ENCODE measurements at places on chromosomes 11 and 22.

DNA sequence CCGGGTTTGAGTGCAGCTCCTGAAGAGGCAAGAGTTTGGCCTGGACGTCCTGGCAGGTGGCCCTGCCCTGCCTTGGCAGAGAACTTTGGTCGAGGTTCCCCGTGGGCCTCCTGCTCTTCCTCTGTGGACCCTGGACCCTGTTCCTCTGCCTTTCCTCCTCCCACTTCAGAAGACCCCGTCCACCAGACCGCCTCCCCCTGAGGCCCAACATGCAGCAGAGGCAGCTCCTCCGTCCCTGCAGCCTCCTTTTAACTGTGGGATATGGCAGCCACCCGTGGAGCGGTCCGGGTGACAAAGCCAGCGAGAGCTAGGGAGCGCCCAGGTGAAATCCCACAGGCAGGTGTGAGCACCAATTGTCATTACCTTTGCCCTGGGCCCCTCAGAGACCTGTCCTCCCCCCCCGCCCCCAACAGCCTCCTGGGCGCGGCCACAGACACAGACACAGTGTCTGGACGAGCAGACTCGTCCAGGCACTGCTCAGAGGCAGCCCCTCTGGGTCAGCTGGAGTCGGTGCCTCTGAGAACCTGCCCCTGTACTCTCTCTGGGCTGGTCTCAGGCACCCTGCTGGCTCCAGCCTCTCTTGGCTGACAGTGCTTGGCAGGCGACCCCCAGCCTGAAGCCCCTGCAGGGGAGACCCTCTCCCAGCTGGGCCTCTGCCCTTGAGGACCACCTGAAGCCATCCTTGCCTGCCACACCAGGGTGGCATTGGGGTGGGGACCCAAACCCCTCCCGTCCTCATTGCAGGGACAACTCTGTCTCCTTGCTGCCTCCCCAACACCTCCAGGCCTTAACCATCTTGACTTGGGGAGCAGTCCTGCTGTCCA lies 4.1 kb upstream of the PTDSS2 start:
- H3K36me3 ChIP-seq: peaks cover 2% of the 10 kb centered on the region
- peaks cover 8% of the 10 kb centered on the region for H3K27me3 ChIP-seq
- peaks cover 23% of the 10 kb centered on the region for H3K4me1 ChIP-seq
- DNase-seq: no peak
- no peak overlapping the region for H3K27ac ChIP-seq
- H3K4me3 ChIP-seq: no peak overlapping the region

- H3K4me1 ChIP-seq: no peaks in the 10 kb centered on the region
- DNase-seq: no peak
- peaks cover 9% of the 10 kb centered on the region for H3K27me3 ChIP-seq
- H3K27ac ChIP-seq: no peak overlapping the region
- no peak overlapping the region for H3K4me3 ChIP-seq
Measured at GRCh38 chr11:19519912-19520641, 192.6 kb upstream of the NAV2 start.

DNA sequence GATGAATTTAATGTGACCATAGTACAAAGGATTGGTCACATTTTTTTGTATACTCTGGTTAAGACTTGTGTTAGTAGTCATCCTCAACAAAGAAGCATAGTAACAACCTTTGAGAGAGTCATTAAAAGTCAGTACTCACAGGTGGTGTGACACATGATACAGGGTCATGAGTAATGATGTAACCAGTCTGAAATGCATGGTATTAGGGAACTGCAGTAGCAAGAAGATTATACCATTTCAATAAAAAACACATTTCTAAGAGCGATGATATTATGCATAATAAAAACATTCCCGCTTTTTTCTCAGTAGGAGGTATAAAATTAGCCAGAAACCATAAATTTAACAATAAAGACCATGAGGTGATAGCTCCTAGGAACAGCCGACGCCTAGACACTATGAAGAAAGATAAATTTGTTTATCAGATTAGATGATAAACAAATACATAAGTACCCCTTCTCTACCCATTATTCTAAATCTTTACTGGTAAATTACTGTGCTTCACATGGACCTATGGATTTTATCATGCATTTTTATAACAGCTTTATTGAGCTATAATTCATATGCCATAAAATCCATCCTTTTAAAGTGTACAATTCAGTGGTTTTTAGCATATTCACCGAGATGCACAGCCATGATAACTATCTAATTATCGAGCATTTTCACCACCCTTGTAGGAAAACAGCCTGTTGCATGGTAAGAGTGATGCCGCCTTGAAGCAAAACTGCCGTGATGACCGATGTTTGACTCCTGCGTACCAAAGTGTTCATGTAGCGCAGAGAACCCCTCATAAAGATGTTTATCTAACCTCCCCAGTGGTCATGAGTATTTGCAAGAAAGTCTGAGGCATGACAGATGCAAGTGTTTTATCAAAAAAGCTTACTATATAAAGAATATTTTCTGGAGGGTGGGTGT lies 41.8 kb downstream of the TMPRSS5 start:
- no peak for DNase-seq
- H3K36me3 ChIP-seq: no peaks in the 10 kb centered on the region
- H3K4me1 ChIP-seq: no peaks in the 10 kb centered on the region
- no peak overlapping the region for H3K27ac ChIP-seq
- peaks cover 22% of the 10 kb centered on the region for H3K27me3 ChIP-seq

DNA sequence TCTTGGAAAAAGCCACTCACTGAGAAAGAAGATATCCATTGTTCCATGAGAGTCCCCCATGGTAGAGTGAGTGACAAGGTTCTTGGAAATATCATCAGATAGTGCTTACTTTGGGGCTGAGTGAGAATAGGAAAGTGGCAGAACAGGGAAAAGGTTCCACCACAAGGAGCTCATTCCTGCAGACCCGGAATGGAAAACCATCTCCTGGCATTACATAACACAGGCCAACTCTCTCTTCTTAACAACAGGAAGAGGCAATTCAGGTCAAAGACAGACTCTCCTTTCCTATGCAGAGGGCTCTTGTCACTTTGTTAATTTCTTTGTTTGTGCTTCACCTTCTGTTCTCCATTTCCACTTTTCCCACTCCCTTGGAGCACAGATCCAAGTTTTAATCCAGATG lies 259.7 kb downstream of the KIRREL3 start:
- H3K27ac ChIP-seq: no peak overlapping the region
- peaks cover 3% of the 10 kb centered on the region for H3K27me3 ChIP-seq
- no peaks in the 10 kb centered on the region for H3K4me1 ChIP-seq
- no peak for DNase-seq

DNA sequence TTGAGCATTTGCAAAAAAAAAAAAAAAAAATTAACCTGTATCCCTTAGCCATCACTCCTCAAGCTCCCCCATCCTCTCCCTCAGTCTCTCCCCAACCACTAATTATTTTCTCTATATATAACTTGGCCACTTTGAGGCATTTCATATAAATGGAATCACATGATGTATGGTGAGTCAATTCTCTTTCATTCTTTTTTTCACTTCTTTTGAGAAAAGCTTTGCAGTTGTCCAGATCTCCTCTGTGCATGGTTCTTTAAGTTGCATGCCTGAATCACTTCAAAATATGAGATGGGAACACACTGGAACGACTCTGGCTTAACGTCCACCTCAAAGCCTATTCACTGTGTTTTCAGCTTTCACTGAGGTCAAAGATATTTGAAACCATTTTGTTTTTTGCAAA lies 40.7 kb downstream of the SHANK2 start:
- no peaks in the 10 kb centered on the region for H3K4me1 ChIP-seq
- no peaks in the 10 kb centered on the region for H3K36me3 ChIP-seq
- no peak overlapping the region for H3K27ac ChIP-seq
- no peak overlapping the region for H3K4me3 ChIP-seq
- no peak for DNase-seq
- no peaks in the 10 kb centered on the region for H3K27me3 ChIP-seq

DNA sequence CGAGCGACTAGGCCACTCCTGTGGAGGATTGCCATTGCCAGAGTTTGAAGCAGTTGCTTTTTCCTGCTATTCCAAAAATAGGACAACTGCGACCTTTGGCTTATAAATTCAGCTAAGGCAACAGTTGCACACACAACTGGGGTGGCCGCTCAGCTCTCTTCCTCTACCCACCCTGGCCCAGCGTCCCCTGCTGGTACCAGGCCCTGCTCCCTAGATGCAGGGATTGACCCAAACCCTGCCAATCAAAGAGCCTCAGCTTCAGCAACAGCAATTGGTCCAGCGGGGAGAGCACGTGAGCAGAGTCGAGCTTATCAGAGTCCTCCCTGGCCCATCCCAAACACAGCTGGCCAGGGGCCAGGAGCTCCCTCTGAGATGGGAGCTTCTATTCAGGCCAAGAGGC lies 22.0 kb upstream of the CABP2 start:
- no peaks in the 10 kb centered on the region for H3K27me3 ChIP-seq
- no peak overlapping the region for H3K4me3 ChIP-seq
- no peaks in the 10 kb centered on the region for H3K4me1 ChIP-seq

GRCh38 chr11:88152381-88152780 lies 22.9 kb downstream of the RAB38 start:
- no peaks in the 10 kb centered on the region for H3K4me1 ChIP-seq
- H3K27me3 ChIP-seq: no peaks in the 10 kb centered on the region
- H3K4me3 ChIP-seq: no peak overlapping the region
- H3K27ac ChIP-seq: no peak overlapping the region

- peaks cover 22% of the 10 kb centered on the region for H3K4me1 ChIP-seq
- no peak overlapping the region for H3K4me3 ChIP-seq
- no peak for DNase-seq
- no peak overlapping the region for H3K27ac ChIP-seq
- no peaks in the 10 kb centered on the region for H3K27me3 ChIP-seq
Measured at GRCh38 chr11:73322382-73323306, 14.6 kb downstream of the ARHGEF17 start.

DNA sequence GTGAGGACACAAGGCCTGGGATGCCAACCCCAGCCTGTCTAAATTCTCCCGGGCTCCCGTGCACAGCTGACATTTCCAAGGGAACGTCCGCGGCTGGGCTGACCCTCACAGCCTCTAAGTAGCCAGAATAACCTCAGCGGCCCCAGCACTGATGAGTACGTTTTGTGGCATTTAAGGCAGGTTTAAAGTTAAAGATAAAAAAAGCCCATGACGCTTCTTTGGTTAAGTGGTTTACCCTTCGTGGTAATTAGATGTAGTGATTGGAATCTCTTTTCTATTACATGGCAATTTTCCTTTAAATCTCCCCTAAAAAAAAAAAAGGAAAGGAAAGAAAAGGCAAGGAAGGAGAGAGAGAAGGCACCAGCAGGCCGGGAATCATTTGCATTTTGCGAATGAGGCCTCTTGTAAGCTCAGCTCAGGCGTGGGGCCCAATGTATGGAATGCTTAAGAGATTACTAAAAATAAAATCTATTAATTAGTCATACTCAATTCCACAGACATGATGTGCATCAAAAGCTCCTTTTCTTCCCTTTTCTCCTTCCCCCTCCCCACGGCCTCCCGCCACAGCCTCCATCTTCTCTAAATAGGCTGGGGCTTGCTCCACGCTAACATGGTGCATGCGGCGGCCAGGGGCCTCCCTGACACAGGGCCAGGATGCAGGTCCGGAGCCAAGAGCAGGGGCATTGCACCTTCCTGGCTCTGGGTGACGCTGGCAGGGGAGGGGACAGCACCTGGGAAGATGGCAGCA lies 44.1 kb downstream of the MACROD1 start:
- H3K27ac ChIP-seq: no peak overlapping the region
- H3K4me1 ChIP-seq: peaks cover 11% of the 10 kb centered on the region
- no peak overlapping the region for H3K4me3 ChIP-seq
- no peak for DNase-seq
- H3K36me3 ChIP-seq: no peaks in the 10 kb centered on the region

- no peaks in the 10 kb centered on the region for H3K27me3 ChIP-seq
- H3K27ac ChIP-seq: peak overlapping the region; percentile 45
- H3K36me3 ChIP-seq: peaks cover 44% of the 10 kb centered on the region
- peaks cover 2% of the 10 kb centered on the region for H3K4me1 ChIP-seq
Measured at GRCh38 chr22:19401483-19401882, 30.1 kb downstream of the HIRA start.

DNA sequence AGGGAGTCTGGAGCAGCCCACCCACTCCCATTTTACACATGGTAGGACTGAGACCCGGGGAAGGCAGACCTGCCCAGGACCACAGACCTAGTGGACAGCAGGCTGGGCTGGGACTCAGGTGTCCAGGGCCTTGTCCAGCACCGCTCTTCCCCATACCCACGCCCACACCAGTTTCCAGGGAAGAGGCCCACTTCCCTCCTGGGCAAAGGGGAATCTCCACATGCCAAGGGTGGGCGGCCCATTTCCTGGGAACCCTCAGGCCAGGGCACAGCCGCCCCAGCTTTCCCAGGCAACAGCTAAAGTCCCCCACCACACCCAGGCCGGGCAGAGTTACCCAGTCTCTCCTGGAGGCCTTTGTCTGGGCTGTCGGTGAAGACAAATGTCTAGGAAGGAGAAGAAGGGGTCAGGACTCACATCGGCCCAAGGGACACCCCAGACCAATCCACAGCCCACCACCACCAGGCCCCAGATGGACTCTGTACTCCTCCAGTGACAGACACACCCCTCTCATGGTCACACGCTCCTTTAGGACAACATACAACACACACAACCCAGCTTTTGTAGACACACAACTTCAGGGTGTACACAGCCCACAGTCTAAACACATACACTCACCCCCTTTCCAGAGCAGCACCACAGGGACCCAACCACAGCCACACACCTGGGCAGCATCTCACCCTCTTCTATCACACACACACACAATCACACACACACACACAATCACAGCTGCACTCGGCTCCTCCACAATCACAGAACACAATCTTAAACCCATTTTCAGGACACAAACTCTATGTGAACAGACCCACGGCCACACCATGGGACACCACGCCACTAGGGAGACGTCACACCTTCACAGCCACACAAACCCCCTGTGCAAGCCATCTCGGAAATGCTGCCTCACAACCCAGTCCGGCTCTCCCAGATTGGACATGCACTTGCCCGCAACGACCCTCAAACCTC lies 5.5 kb downstream of the MFNG start:
- H3K27me3 ChIP-seq: no peaks in the 10 kb centered on the region
- peaks cover 44% of the 10 kb centered on the region for H3K4me1 ChIP-seq
- DNase-seq: no peak

DNA sequence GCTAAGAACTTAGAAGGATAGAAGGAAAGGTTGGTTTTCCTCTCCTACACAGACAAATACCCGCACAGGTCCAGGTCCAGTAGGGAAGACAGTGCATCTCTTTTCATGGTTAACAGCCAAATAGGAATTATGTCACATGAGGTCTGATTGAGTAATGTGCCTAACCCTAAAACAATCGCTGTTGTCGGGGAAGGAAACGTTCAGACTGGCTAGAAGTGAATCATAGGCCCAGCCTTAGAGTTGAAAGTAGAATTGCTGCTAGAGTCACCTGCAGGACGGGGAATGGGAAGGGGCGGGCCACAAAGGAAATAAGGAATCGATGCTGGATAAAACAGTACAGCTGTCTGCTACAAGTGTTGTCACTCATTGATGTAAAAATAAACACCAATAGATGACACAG lies 12.4 kb upstream of the HTATIP2 start:
- H3K36me3 ChIP-seq: no peaks in the 10 kb centered on the region
- DNase-seq: no peak
- no peak overlapping the region for H3K27ac ChIP-seq
- peaks cover 5% of the 10 kb centered on the region for H3K4me1 ChIP-seq
- peaks cover 32% of the 10 kb centered on the region for H3K27me3 ChIP-seq
- no peak overlapping the region for H3K4me3 ChIP-seq

GRCh38 chr11:103700622-103701021 lies 335.8 kb upstream of the DDI1 start:
- no peak for DNase-seq
- no peaks in the 10 kb centered on the region for H3K27me3 ChIP-seq
- H3K36me3 ChIP-seq: no peaks in the 10 kb centered on the region
